ENCODE measurements at places on chromosomes 3 and 15. TPM values are rescaled to one million over a fixed set of nuclear protein-coding genes. Genes with fewer than 3 reads are reported as not detected.

The XIRP1 gene
- 1,123 TPM for total RNA-seq

The ANKDD1A gene
- total RNA-seq = 1.4 TPM

The ARL14 gene
- not detected for total RNA-seq

The GABRA5 gene
- total RNA-seq = not detected

The KIF7 gene
- 5.8 TPM for total RNA-seq

- no peak for DNase-seq
Measured at GRCh38 chr3:39529577-39529976, 62.1 kb downstream of the MOBP start.

GRCh38 chr15:49904296-49904695 lies 214.7 kb downstream of the ATP8B4 start:
- no peak for DNase-seq

GRCh38 chr3:95356764-95357501 lies 1294.1 kb downstream of the NSUN3 start:
- no peak for DNase-seq

- no peak for DNase-seq
Measured at GRCh38 chr15:40932156-40932555, 3.0 kb downstream of the DLL4 start.

GRCh38 chr3:195601382-195601781 lies 17.6 kb upstream of the APOD start:
- DNase-seq = no peak

GRCh38 chr15:52294881-52295420 lies 653 bp downstream of the MYO5C start:
- no peak for DNase-seq

DNA sequence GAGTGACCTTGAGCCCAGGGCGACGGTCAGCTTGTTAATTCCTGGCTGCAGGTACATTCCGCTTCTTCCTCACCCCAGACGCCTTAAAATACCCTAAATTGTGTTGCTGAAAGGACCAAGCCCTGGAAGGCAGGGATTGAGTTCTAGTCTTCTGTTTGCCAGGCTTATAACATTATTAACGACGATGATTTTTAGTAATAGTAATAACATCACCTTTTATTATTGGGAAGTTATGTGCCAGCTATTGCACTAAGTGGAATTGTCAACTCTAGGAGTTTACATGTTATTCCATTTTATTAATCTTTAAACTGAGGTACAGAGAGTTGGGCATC lies 409 bp downstream of the OXNAD1 start:
- no peak for DNase-seq

DNA sequence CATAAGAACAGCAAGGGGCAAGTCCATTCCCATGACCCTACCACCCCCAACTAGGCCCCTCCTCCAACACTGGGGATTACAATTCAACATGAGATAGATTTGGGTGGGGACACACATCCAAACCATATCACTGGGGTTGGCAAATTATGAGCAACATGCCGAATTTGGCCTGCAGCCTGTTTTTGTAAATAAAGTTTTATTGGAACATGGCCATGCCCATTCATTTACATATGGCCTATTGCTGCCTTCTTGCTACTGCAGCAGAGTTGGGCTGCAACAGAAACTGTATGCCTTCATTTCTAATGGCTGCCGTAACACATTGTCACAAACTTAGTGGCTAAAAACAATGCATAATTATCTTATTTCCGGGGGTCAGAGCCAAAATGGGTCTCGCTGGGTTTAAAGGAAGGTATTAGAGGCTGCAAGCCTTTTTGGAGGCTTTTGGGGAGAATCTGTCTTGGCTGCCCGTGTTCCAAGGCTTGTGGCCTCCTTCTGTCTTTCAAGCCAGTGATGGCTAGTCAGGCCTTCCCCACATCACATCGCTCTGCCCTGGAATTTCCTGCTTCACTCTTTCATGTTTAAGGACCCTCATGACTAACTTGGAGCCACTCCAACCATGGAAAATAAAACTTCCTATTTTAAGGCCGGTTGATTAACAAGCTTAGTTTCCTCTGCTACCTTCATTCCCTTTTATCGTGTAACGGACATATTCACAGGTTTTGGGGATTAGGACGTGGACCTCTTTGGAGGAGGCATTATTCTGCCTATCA lies 428.5 kb upstream of the PROK2 start:
- DNase-seq = no peak

DNA sequence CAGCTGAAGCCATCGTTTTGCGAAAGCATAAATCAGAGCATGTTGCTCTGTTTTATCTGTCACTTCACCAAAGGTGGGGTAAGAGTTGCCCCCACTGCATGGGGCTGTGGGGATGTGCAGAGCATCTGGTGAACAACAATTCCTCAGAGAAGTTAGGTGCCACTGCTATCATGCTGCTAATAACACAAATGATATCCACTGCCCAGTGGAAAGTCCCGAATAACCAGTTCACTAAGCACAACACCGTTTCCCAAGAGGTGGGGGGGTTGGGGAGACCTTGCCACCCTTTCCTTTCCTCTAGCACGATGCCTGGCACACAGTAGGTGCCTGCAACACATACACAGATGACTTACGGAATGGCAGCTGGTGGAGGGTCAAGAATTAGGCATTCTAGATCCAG lies 38.6 kb downstream of the FAM3D start:
- DNase-seq = no peak

DNA sequence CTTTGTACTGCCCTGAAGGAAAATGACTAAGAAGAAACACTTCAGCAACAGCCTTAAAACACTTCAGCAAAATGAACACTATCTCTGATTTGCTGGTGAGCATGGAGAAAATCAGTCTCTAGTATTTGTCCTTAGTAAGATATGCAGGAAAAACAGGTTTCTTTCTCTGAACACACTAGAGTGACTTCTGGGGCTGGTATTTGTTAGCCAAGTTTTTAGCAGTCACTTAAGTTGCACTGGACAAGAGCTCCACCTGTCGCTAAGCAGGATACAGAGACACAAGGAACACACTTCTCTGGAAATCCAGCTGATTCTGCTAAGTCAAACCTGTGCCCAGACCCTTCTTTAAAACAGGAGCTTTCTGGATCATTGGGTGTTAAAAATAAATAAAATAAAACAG lies 65.3 kb downstream of the CHAC1 start:
- no peak for DNase-seq

GRCh38 chr3:165827883-165828282 lies 9.3 kb downstream of the BCHE start:
- no peak for DNase-seq

DNA sequence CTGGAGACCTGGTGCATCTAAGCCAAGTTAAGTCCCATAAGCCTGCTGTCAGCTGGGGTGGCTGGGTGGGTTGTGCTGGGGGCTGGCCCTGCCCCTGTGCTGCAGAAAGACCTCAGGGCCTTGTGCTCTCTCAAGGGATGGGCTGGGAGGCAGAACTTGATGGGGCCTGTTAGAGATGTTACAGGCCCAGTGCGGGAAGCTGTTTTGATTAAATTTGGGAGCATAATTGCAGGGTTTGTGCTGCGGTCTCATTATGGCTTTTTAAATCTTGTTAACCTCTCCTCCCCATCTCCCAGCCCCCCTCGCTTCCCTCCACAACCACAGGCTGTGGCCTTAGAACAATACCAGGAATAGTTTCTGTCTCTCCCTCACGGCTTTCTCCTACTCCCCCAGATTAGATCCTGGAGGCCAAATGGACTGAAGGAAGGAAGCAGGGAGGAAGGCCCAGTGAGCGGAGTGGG lies 87.6 kb upstream of the TLE3 start:
- DNase-seq = no peak

DNA sequence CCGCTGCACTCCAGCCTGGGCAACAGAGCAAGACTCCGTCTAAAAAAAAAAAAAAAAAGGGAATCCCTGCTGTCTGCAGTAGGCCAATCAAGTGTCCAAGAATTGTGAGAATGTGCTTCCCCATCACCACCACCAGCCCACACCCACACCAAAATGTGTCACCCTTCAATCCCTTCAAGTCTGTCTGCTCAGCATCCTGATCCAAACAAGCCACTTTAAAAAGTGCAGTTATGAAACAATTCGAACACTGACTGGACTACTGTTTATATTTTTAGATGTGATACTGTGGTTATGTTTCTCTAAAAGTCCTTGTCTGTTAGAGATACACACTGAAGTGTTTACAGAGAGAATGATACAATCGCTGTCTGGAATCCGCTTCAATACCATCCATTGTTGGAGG lies 78.1 kb upstream of the CGNL1 start:
- DNase-seq = no peak

GRCh38 chr15:80115021-80115420 lies 37.8 kb upstream of the FAH start:
- no peak for DNase-seq

DNA sequence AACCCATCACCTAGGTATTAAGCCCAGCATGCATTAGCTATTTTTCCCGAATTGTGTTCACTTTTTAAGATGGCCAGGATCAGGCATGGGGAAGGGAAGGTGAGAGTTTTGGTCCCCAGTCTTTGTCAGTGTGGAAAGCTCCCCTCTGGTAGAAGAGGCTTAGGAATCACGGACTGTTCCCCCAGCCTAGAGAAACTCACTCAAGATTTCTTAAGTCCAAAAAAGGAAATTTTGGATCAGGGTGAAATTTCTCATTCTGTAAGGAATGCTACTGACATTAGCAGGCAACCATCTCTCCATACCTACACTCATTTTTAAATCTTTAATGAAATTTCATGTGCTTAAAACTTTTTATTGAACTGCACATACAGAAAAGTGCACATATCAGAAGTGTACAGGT lies 70.3 kb upstream of the GALNT15 start:
- DNase-seq = no peak

- no peak for DNase-seq
Measured at GRCh38 chr3:171379961-171380483, 80.2 kb downstream of the TNIK start.

DNA sequence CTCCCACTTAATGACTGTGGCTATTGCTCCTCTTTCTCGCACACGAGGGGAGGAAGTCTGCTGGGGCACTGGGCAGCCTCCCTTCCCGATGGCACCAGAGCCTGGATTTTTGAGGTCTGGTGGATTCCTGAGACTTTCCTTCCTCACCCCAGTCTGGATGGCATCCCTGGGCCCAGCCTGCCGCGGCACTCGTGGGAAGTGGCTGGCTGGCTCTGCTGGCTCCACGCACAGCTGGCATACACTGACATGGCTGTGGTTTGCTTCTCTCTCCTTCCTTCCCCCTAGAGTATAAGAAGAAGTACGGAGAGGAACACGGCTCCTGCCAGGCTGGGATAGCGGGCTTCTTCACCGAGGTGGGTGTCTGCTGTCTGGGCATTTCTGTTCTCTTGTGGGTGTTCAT lies 319.8 kb upstream of the LRRFIP2 start:
- DNase-seq = no peak

DNA sequence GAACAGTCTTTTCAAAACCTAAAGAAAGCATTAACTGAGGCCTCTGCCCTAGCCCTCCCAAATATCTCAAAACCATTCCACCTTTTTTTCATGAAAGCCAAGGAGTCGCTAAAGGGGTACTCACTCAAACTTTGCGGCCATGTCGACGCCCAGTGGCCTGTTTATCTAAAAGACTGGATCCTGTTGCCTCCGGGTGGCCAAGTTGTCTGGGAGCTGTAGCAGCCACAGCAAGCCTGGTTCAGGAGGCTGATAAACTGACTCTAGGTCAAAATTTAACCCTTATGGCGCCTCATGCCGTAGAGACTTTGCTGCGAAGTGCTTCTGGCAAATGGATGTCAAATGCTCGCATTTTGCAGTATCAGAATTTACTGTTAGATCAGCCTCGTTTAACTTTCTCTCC lies 39.5 kb downstream of the ZBTB11 start:
- no peak for DNase-seq
